ENCODE measurements at places on chromosomes 16 and 17. TPM values are rescaled to one million over a fixed set of nuclear protein-coding genes. Genes with fewer than 3 reads are reported as not detected.

- no peak overlapping the region for H3K27ac ChIP-seq
- H3K27me3 ChIP-seq, result peaks cover 5% of the 10 kb centered on the region
- peaks cover 41% of the 10 kb centered on the region for H3K4me1 ChIP-seq
- peak; percentile 84 for DNase-seq
- H3K4me3 ChIP-seq, result no peak overlapping the region
- H3K36me3 ChIP-seq, result no peaks in the 10 kb centered on the region
Measured at GRCh38 chr17:74457146-74457819, 9.2 kb upstream of the CD300A start.

GRCh38 chr16:12659871-12660270 lies 143.8 kb downstream of the CPPED1 start:
- no peaks in the 10 kb centered on the region for H3K4me1 ChIP-seq
- H3K4me3 ChIP-seq, result no peak overlapping the region
- DNase-seq, result no peak
- H3K36me3 ChIP-seq, result no peaks in the 10 kb centered on the region
- no peaks in the 10 kb centered on the region for H3K27me3 ChIP-seq

- no peaks in the 10 kb centered on the region for H3K36me3 ChIP-seq
- no peak overlapping the region for H3K4me3 ChIP-seq
- H3K27ac ChIP-seq, result no peak overlapping the region
- no peaks in the 10 kb centered on the region for H3K4me1 ChIP-seq
- H3K27me3 ChIP-seq, result no peaks in the 10 kb centered on the region
Measured at GRCh38 chr16:88363239-88363891, 19.4 kb upstream of the ZNF469 start.

DNA sequence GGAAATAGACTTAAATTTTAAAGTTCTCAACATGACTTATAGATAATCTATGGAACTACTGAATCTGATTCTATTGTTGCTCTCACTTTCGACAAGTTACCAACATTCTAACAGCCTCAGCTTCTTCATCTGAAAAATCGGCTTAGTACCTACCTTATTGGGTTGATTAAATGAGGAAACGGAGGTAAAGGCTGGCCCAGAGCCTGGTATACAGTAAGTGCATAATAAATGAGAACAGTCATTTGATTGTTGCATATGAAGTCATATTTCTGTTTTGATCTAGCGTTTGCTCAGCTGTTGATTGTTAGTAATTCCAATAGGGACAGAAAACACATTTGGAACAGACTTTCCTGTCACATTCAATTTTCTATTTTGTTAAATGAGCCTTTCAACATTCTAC lies 4.6 kb downstream of the VPS35L start:
- no peaks in the 10 kb centered on the region for H3K4me1 ChIP-seq
- no peak for DNase-seq
- peaks cover 4% of the 10 kb centered on the region for H3K36me3 ChIP-seq
- H3K27me3 ChIP-seq, result no peaks in the 10 kb centered on the region

DNA sequence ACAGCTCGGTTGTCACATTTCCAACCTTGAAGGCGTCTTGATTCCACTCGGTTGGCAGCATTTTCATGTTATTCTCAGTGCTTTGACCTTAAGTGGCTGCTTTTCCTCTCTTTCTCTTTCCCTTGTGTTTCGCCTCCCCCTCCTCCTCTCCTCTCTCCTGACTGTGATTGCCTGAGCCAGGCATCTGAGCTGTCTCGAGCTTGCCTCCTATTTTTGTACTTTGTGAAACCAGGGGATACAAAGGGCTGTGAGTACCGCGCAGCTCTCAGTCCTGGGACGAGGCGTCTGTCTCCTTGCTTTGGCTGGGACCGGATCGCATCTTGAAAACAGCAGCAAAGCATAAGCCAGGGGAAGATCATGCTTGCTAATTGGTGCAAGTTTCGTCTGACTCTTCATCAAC lies 48.8 kb upstream of the SDK2 start:
- no peak overlapping the region for H3K4me3 ChIP-seq
- H3K27me3 ChIP-seq, result no peaks in the 10 kb centered on the region
- DNase-seq, result no peak
- H3K4me1 ChIP-seq, result no peaks in the 10 kb centered on the region

GRCh38 chr17:52790359-52790955 lies 631.9 kb upstream of the CA10 start:
- H3K4me1 ChIP-seq, result no peaks in the 10 kb centered on the region
- H3K36me3 ChIP-seq, result no peaks in the 10 kb centered on the region
- no peak for DNase-seq
- no peak overlapping the region for H3K4me3 ChIP-seq
- H3K27ac ChIP-seq, result no peak overlapping the region

DNA sequence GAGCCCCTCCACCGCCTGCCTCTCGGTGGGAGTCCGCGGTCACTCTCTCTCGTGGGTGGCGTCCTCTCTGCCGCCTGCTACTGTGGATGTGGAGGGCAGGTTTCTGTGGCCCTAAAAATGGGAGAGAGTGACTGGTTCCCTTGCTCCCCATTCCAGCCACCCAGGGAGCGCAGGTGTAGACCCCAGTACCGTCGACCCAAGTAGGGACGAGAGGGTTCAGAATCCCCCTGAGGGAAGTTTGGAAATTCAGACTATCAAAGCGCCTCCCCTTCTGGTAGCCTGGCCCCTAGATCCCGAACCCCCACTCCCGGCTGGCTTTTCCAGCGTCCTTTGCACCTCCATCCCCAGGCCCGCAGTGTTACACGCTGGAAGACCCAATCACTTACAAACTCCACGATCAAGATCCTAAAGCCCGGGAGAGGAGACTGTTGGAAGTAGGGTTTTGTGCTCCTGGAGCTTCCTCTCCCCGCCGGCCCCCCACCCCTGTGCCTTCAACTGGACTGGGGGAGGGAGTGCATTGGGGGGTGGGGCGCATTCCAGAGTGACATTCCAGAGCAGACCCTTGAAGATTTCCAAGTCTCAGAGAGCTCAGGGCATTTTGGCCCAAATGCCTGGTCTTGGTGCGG lies 991 bp downstream of the GPRC5C start:
- DNase-seq, result no peak
- no peaks in the 10 kb centered on the region for H3K36me3 ChIP-seq
- H3K27ac ChIP-seq, result peak overlapping the region; percentile 88
- H3K4me1 ChIP-seq, result peaks cover 41% of the 10 kb centered on the region

DNA sequence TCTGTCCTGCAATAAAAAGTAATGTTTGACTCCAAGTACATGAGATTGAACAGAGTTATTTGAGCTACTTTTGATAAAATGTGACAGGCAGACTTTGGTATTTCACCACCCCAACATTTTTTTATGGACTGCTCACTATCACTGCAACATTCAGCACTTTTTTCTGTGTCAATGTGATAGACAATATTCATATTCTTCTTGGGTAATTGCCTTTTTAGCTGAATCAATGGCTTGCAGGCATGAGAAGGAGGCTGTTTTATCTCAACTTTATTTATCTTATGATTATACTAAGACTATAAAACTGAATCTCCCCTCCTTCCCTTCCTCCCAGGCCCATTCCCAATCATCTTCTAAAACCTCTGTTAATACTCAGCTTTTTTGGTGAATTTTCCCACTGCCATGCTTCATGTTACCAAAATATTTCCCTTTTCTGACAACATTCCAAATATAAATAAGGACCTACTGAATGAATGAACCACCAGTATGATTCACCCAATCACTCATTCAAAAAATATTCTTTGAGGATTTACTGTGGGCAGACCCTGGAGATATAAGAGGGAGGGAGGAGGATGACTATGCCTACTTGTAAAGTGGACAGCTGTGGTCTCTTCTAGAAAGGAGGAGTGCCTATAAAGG lies 67.6 kb downstream of the CDH13 start:
- no peak overlapping the region for H3K27ac ChIP-seq
- no peak overlapping the region for H3K4me3 ChIP-seq
- DNase-seq, result no peak
- no peaks in the 10 kb centered on the region for H3K36me3 ChIP-seq
- H3K4me1 ChIP-seq, result peaks cover 17% of the 10 kb centered on the region
- H3K27me3 ChIP-seq, result no peaks in the 10 kb centered on the region

DNA sequence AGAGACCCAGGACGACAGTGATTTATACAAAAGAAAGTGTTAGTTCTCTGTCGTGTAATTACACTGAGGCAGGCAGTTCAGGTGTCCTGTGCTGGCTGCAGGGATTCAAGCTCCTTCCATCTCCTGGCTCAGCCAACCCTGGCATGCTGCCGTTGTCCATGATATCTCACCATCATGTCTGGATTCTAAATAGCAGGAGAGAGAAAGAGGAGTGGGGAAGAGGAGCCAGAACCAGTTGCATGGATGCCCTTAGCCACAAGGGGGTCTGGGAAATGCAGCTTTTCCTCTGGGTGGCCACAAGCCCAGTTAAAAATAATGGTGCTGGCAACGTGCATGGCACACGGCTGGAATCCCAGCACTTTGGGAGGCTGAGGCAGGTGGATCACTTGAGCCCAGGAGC lies 9.7 kb downstream of the C16orf54 start:
- no peaks in the 10 kb centered on the region for H3K36me3 ChIP-seq
- no peaks in the 10 kb centered on the region for H3K27me3 ChIP-seq
- DNase-seq, result no peak
- no peak overlapping the region for H3K4me3 ChIP-seq
- no peak overlapping the region for H3K27ac ChIP-seq
- H3K4me1 ChIP-seq, result no peaks in the 10 kb centered on the region

DNA sequence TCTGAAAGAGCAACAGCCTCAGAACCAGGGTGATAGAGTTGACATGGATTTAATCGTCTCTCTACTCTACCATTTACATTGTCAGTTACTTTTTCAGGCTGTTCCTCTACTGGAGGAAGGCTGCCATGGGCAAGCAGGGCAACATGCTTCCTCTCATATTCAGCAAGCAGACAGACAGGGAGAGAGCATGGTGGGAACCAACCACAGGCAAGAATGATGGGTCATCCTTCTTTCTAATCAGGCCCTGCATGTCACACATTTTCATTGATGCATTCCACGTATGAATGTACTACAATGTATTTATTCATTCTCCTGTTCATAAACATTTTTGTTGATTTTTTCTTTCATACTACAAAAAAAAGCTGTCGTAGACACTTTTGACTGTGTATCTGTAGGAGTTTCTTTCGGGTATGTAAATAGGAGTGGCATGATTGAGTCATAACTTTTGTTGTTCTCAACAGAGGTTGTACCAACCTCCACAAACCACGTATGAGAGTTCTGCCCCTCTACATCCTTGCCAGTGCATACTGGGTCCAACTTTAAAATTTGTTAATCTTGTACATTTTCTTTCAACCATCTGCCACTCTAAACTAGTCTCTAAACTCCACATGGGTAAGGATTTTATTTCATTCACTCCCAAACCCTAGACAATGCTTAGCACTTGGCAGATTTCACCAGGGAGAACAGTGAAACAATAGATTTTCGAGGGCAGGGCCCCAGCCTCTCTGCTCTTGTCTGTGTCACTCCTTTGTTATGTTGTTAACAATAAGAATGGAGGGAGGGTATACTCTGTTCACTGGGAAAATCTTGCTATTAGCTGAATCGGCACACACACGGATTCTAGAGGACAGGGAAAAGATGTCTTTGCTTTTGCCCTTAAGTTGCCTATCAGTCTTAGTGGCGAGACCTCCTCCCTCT lies 58.7 kb downstream of the CMC2 start:
- H3K4me1 ChIP-seq, result no peaks in the 10 kb centered on the region
- no peaks in the 10 kb centered on the region for H3K36me3 ChIP-seq
- no peak overlapping the region for H3K27ac ChIP-seq
- DNase-seq, result no peak
- H3K27me3 ChIP-seq, result no peaks in the 10 kb centered on the region

DNA sequence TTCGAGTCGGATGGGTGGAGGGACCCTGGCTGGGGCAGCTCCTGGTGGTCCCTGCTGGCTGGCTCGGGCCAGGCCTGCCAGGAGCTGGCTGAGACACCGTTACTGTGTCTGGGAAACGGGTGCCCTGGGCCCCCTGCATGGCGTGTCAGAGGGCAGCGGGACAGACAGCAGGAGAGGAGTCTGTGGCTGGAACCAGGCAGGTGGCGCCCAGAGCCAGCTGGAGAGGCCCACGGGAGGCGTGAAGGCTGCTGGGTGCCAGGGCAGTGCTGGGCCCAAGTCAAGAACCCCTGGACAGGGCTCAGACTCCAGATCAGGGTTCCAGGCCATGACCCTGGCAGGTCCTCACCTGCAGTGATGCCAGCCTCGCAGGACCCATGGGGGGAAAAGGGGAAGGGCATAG lies 16.6 kb downstream of the SOX8 start:
- H3K4me3 ChIP-seq, result peak overlapping the region; percentile 32
- no peak for DNase-seq
- H3K4me1 ChIP-seq, result no peaks in the 10 kb centered on the region
- peak overlapping the region; percentile 53 for H3K27ac ChIP-seq
- H3K36me3 ChIP-seq, result no peaks in the 10 kb centered on the region

DNA sequence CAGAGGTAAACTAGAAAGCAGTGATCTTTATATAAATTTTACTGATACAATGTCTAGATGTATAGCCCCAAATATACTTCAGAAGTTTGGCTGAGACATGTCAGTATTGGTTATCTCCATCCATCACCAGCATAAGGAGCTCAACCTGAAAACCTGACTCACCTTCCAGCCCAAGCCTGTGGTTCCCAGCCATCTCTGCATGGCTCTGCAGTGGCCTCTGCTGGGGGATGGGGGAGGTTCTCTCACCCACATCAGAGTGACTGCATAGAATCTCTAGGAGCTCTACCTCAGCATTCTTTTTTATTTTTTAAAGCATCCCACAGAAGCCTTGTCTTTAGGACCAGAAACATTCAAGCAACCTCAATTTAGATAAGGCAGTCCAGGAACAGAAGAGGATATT lies 27.3 kb downstream of the USP7 start:
- H3K4me3 ChIP-seq, result no peak overlapping the region
- H3K27ac ChIP-seq, result no peak overlapping the region
- DNase-seq, result no peak

DNA sequence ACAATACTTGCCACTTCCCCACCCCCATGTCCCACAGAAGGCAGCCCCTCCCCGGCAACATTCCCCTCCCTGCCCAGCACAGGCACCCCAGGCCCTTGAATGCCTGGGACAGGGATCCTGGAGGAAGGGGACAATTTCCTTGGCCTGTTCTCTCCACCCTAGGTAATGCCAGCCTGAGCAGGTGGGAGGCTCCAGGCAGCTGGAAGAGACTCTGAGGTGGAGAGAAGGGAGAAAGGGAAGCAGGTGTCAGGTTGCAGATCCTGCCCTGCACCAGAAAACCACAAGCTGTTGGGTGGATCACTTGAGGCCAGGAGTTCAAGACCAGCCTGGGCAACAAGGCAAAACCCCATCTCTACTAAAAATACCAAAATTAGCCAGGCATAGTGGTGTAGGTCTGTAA lies 8.9 kb downstream of the MPP2 start:
- H3K4me1 ChIP-seq, result no peaks in the 10 kb centered on the region
- no peaks in the 10 kb centered on the region for H3K36me3 ChIP-seq
- H3K27me3 ChIP-seq, result no peaks in the 10 kb centered on the region
- no peak overlapping the region for H3K27ac ChIP-seq

GRCh38 chr16:35146031-35146710 lies 1686.8 kb downstream of the TP53TG3F start:
- no peak overlapping the region for H3K4me3 ChIP-seq
- H3K27me3 ChIP-seq, result no peaks in the 10 kb centered on the region
- DNase-seq, result no peak
- H3K4me1 ChIP-seq, result no peaks in the 10 kb centered on the region

- H3K36me3 ChIP-seq, result no peaks in the 10 kb centered on the region
- DNase-seq, result no peak
- H3K27ac ChIP-seq, result no peak overlapping the region
- H3K4me3 ChIP-seq, result no peak overlapping the region
Measured at GRCh38 chr16:54787045-54787444, 143.6 kb upstream of the IRX5 start.

SERPINF2 gene
- 1.4 TPM for polyA plus RNA-seq

CDH1 gene
- 0.08 TPM for polyA plus RNA-seq

PTX4 gene
- 0.04 TPM for polyA plus RNA-seq

CSH2 gene
- not detected for polyA plus RNA-seq

NXPH3 gene
- polyA plus RNA-seq, result 4.0 TPM

C16orf54 gene
- 0.28 TPM for polyA plus RNA-seq

TLCD1 gene
- polyA plus RNA-seq, result 2.5 TPM
